Forelimb muscle (tissue), 1 donor: ENCODE measurements at places on chromosomes 12 and 14. TPM values are rescaled to one million over a fixed set of nuclear protein-coding genes. Genes with fewer than 3 reads are reported as not detected.

DNA sequence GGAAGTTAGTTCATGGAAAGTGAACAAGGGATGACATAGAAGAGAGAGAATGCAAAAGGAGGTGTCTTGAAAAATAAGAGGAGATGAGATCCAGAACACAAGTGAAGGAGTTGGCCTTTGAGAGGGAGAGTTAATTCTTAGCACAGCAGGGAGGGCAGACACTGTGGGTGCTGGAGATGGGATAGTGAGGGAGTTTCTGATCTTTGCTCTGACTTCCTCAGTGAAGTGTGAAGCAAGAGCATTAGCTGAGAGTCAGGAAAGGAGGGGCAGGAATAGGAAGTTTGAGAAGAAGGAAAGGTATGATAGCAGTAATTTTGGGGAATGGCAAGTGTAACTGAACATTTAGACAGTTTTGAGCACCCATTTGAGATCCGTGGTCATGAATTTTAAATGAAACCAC, 75.8 kb upstream of the COCH start:
- DNase-seq: no peak

GRCh38 chr14:32080001-32080510, 3.0 kb downstream of the ARHGAP5 start:
- DNase-seq: no peak

The DRAM1 gene
- polyA plus RNA-seq: 3.2 TPM

The NEUROD4 gene
- not detected for polyA plus RNA-seq

- no peak for DNase-seq
Observed at GRCh38 chr12:18684430-18684829, 53.4 kb downstream of the PLCZ1 start.

DNA sequence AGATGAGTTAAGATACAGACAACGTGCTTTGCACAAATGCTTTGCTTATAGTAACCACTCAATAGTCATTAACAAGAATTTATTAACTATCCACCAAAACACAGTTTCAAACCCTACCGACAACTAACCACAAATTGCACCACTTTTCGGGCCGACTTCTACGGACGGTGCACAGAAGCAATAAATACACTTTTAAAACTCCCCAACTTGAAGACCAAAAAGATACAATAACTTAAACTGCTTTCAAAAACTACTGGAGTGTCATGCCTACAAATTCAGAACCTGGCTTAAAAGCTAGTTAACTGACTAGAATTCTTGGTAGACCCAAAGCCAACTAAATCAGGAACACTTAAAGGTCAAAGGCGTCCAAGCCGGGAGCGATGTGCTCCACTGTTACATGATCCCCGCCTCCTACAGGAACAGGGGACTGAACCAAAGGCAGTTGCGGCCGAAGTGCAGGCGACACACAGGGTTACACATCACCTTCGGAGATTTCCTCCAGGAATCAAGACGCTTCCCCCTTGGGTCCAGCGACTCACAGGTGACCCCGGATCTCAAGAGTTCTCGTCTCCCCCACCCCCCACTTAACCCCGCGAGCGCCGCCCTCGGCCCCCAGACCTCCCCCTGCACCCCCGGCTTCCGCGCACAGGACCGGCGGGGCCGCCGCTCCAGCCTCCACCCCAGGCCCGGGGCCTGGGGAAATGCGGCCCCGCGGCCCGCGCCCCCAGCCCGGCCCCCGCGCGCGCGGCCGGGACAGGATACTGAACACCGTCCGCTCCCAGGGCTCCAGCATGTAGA, 507 bp downstream of the SPTSSA start:
- DNase-seq: no peak

DNA sequence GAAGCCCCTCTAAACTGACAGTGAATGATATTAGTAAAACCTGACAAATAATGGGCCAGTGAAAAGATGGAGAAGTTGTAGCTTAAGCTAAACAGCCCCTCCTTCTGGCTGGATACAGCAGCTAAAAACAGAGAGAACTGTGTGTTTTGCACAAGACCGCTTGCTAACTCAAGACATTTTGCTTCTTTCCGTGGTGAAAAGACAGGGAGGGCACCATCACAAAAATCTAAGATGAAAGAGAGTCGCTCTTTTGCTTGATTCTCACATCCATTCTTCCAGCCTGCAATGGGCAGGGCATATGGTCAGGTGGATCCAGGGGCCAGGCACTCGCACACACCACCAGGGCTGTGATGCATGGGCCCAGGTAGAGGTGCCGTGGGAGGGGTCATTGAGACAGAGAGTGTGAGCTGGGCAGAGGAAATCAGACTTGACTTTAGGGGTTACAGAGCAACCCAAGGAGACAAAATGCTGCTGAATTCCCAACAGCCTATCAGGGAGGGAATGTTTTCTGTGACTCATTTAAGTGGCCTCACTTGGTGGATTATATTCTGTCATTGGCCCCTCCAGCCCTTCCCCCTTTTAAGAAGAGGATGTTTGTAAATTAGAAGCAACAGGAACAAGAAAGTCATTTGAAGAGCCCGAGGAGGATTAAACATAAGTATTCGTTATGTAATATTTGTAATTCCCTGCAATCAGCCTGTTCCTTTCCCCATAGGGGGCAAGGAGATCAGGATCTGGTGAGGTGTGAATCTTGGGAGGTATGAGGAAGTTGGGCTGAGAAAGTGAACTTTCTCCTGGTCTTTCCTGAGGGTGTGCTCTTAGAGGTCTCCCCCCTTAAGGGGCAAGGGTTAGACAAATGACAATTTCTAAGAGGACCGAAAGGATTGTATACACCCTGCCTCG, 12.3 kb downstream of the EMP1 start:
- no peak for DNase-seq

GRCh38 chr14:57660208-57660607, 166.6 kb upstream of the CCDC198 start:
- no peak for DNase-seq

- DNase-seq: peak; percentile 57
Observed at GRCh38 chr12:70576341-70577282, 60.6 kb downstream of the PTPRB start.

The OTX2 gene
- not detected for polyA plus RNA-seq

DNA sequence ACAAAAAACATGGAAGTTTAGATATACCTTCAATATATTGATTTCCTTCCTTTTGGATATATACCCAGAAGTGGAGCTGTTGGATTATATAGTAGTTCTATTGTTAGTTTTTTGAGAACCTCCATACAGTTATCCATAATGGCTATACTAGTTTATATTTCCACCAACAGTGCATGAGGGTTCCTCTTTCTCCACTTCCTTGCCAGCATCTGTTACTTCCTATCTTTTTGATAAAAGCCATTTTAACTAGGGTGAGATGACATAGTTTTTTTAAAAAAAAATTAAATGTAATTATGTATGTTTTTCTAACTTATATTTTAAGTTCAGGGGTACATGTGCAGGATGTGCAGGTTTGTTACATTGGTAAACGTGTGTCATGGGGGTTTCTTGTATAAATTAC, 10.0 kb upstream of the SLC38A4 start:
- no peak for DNase-seq

DNA sequence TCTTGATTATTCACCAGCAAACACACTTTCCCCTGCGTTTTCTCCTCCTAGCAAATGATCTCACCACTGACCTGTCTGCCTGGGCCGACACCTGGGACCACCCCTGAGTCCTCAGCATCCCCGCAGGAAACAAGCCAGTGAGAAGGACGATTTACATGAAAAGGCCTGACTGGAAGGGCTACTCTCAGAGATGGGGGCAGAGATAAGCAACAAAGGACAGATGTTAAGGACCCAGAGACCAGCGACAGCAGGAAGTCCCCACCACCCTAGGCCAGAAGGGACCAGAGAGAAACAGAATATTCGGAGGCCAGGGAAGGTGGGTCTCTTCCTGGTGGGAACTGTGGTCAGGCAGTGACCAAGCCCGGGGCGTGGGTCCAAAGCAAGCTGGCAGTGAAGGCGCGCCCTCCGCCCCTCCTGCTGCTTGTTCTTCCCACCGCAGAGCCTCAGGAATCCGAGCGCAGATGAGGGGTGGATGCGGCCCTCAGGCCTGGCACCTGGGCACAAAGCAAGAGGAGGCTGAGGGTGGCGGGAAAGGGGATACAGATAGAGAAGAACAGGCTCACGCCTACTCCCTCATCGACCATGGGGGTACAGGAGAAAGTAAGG, 55.8 kb downstream of the STX2 start:
- DNase-seq: no peak

- DNase-seq: no peak
Observed at GRCh38 chr14:98819867-98820206, 452.2 kb downstream of the BCL11B start.

DNA sequence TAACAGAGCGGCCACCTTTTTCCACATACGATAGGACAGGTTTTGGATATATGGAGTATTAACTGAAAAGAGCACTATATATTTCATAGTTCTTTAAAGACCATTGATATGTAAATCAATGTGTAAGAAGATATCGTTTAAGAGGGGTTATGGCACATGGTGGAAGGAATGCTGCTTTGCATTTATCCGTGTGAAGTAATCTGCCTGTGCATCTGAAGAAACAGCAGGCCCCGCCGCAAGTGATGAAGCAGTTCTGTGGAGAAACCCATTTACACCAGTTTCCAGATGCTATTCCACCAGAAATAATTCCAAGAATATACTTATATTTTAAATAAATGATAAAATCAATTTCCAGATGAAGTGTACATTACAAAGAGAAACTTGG, 72.4 kb downstream of the BICD1 start:
- DNase-seq: no peak

DNA sequence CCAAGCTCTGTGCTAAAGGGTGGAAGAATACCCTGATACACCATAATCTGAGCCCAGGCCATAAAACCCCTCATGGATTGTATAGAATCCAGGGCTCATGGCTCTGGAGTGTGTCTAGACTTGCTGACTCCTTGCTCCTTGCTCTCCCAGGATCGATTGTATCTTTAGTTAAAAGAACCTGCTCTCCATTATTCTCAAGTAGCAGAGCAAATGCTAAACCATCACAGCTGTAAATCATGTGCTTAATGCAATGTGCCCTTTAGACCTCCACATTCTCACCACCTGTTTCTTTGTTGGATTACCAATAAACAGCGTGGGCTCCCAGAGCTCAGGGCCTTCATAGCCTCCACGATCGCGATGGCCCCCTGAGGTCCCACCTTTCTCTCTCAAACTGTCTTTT, 411.6 kb upstream of the FBXO33 start:
- no peak for DNase-seq

DNA sequence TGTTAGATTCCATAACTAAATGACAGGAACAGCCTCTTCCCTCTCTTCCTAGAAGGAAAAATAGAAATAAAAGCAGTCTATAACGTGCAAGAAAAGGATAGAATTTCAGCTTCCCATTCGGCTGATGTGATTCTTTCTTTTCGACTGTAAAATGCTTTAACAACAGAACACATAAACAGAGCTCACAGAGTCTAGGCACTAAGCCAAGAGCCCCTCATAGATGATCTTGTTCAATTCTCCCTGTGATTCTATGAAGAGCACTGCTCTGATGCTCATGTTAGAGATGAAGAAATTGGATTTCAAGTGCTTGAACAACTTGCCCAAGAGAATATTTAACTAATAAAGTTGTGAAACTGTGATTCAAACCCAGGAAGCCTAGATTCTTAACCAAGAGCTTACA, 232.7 kb downstream of the RPAP3 start:
- DNase-seq: no peak

- no peak for DNase-seq
Observed at GRCh38 chr12:52836042-52836466, 1.9 kb upstream of the KRT79 start.

DNA sequence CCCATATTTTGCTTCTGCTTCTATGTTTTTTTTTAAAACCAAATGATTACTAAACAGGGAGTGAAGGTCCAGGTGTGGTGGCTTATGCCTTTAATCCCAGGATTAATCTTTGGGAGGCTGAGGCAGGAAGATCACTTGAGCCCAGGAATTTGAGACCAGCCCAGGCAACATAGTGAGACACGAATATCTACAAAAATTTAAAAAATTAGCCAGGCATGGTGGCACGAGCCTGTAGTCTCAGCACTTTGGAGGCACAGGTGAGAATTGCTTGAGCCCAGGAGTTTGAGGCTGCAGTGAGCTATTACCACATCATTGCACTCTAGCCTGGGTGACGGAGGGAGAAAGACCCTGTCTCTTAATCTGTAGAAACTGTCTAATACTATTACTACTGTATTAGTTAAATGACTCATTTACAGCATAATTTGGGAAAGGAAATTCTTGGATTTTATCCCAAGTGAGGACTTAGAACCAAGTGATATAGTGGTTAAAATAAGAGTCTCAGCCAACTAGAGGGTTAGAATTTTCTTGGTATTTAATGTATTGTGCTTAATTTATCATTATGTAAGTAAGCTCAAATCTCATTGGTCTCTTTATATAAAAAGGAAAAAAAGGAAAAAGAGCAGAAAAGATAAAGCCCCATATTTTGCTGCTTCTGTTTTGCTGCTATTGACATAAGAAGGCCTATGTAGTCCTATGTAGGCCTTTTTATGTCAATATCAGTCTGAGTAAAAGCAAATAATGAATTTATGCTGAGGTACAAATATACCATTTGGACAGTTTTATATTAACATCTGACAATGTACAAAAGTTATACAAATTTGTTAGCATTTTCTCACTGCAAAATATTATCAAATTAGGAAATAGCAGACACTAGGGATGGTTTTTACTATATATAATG, 163.4 kb downstream of the RAD51B start:
- DNase-seq: no peak

- DNase-seq: no peak
Observed at GRCh38 chr14:60094306-60094897, 2.7 kb downstream of the PCNX4 start.

The NPFF gene
- polyA plus RNA-seq: not detected

DNA sequence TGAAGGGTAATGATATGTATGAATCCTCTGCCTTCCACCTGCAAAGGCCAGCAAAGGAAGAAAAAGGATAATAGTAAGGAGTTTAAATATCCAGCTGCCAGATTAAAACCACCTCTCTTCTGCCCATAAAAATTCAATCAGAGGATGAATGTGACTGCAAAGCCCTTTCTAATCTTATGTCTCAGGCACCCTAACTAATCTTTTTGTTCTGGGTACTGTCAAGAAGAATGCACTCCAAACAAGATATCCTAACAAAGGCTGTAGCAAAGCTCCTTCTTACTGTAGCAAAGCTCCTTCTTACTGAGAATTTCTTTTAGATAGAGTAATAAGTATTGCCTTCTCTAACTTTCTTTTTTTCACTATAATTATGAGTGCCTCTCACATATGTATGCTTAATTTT, 91.8 kb downstream of the ST8SIA1 start:
- DNase-seq: no peak

The FLVCR2 gene
- 11.2 TPM for polyA plus RNA-seq

DNA sequence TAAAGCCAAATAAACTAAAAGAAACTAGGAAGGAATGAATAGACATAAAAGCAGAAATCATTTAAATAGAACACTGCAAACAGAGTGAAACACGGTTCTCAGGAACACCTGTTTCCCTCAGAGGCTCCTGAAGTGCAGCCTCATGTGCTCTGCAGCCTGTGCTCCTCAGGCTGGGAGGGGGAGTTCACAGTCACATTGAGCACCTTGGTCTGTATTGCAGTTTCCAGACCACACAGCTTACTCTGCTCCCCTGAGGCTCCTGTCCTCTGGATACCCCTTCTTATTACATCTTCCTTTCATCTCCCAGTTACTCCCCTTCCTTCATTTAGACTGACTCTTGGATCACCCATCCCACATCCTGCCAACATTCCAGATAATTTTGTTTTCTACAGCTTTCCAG, 49.7 kb upstream of the DCD start:
- DNase-seq: peak; percentile 14

- DNase-seq: no peak
Observed at GRCh38 chr14:103072595-103073366, 11.2 kb upstream of the LBHD2 start.
